ENCODE measurements at places on chromosomes 4 and X.

GRCh38 chr4:184282251-184282713 is 64.6 kb upstream of the ENPP6 start:
- DNase-seq: no peak

GRCh38 chr4:83212041-83212851 is 72.4 kb downstream of the COQ2 start:
- DNase-seq: no peak

DNA sequence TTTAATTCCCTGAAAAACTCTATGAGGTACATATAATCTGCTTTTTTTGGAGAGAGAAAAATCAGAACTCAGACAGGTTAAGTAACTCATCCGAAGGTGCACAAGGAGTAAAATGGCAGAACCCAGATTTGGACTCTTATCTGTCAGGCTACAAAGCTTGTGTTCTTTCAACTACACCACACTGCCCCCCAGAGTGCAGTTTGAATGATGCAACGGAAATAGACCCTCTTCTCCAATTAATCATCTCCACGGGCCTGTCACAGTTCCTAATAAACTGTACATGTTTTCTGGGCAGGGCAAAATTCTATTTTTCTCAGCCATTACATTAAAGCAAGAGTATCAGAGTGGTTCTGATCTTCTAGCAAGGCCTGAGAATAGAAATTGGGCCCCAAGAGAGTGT is 35.3 kb upstream of the DCX start:
- DNase-seq: peak; percentile 11

DNA sequence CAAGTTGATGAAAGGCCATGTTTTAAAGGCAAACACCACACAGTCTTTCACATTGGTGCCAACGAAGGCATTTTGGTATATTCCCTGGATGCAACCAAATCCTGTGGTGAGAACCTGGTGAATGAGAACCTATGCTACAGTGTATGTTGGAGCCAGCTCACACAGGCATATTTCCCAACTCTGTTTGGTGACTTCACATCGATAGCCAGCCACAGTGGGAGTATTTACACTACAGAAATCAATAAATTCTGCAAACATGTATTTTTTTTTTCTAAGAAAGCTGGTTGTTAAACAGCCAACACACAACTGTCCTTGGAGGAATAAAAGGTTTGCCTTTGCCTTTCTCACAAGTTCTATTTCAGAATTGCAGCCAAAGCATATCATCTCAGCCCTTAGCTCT is 691.0 kb downstream of the GRID2 start:
- no peak for DNase-seq

Measured in kidney (tissue), 22 donors.